ENCODE measurements at places on chromosomes 5 and 9.

GRCh38 chr5:14732991-14733390 is 68.5 kb downstream of the OTULIN start:
- no peak for DNase-seq

DNA sequence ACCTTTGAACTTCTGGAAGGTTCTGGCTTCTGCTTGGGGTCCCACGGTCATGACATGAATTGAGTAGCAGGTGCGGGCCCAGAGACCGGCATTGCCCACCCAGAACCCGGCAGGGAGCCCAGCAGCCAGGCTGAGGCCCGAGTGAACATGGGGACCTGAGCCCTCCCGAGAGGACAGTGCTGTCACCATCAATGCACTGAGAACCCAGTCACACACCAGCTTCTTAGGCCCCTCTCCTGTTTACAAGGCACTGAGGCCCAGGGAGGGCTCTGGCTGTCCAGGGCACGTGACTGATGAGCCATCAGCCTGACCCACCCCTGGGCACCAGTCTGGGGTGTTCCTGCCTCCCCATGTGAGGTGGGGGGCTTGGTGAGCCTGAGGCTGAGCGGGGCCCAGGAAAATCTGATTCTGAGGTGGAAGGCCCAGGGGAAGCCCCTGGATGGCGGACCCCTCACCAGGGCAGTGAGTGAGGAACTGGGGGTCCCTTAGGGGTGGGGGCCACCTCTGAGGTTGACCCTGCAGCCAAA is 60.3 kb upstream of the RNU6ATAC start:
- DNase-seq, result no peak

GRCh38 chr9:84296146-84296843 is 44.3 kb downstream of the SLC28A3 start:
- peak; percentile 62 for DNase-seq

- DNase-seq, result no peak
These were observed 130.5 kb downstream of the ST8SIA4 start for GRCh38 chr5:100772548-100772947.

- no peak for DNase-seq
These were observed 41.4 kb upstream of the CCDC112 start for GRCh38 chr5:115337882-115338281.
